ENCODE measurements at places on chromosomes 5 and 9. TPM values are rescaled to one million over a fixed set of nuclear protein-coding genes. Genes with fewer than 3 reads are reported as not detected.

DNA sequence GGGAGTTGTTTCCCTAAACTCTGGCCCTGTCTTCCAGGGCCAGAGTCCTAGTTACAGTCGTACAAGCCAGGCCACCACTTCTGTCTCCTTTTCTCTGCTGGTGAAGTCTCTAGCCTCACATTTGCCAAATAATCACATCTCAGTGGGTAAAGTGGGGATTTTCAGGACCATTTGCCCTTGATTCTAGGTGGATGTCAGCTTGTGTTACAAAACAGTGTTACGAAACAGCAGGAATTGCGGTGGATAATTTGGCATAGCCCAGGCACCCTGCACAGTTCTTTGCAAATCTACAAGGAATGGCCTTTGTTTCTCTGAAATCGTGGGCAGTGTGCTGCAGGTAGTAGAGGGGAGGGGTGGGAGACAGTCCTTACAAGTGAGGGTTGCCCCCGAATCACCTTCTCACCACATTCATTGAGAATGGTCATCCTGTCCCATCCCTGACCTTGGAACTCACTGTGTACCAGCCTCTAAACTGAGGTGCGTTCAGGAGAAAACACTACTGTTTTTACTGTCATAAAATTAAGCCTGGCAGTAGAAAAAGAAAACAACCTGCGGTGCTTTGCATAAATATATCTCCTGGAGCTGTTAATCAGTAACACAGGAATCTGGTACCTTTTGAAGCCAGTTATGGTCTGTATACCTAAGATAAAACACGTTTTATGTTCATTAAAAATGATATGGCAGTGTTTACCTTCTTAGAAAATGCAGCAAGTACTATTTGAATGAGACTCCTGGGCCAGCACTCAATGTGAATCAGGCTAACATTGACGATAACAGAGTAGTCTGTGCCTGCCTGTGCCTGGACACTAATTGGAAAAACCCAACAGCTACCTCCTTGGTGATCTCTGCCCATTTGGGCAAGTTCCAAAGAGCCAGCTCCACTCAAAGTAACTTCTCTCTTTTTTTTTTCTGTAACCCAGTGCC is 44.3 kb downstream of the CYSTM1 start:
- peak; percentile 55 for DNase-seq

- DNase-seq, result no peak
Measured at GRCh38 chr9:3756071-3756470, 230.3 kb upstream of the RFX3 start.

- DNase-seq, result no peak
Measured at GRCh38 chr9:96779089-96779488, 1.2 kb upstream of the ZNF510 start.

GRCh38 chr5:174491265-174491664 is 233.1 kb upstream of the MSX2 start:
- no peak for DNase-seq

GRCh38 chr5:105806596-105806995 is 1864.1 kb downstream of the EFNA5 start:
- DNase-seq, result no peak

DNA sequence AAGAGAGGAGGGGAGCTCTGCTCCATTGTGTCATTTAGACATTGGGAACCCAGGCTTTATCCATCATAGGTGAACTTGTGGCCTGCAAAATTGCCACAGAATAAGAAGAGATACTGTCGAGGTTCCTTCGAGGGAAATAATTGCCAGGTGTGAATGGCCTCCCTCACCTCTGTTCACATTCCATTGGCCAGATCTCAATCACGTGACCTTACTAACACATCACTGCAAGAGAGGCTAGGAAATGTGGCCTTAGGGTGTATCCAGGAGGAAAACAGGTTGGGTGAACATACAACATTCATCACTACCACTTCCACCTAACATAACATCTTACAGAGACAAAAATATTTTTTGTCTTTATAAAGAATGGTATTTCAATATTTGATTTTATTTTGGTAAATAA is 182.1 kb downstream of the FBXL7 start:
- DNase-seq, result no peak

The ADRB2 gene
- 1.4 TPM for total RNA-seq

The NUDT12 gene
- total RNA-seq, result 23.6 TPM

Data from adrenal gland (tissue), 19 donors.